ENCODE measurements at places on chromosomes 12 and 14.

DNA sequence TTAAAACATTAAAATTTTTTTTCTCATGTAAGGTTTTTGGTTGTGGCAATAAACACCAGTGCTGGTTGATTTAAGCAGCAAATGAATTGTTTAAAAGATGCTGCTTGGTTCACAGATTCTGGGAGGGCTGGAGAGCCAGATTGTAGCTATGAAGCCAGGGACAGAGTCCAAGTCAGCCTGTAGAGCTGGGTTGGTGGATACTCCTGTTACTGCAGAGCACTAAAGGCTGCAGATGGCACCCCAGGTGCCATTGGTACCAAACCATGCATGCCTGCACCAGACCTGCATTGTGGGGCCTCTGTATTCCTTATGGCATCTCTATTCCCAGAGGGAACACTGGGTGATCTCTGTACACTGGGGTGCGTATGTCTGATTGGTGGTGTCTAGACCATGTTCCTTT lies 113.3 kb downstream of the SNAPC1 start:
- DNase-seq, result no peak

DNA sequence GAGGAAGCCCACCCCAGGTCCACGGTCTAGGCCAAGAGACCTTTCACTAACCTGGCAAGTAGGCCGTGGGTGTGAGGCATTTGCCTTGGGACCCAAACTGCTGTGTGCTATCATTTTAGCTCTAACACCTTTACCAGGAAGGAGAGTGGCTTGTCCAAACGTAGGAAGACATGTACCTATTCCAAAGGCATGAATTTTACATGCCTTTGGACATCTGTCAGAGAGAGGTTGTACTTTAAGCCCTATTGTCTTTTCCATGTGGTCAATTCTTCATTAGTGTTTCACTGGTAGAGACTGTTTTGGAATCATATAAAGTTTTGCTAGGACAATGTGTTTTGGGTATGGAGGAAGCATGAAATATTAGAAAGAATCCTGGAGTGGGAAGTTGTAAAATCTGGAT lies 148.8 kb downstream of the SLC41A2 start:
- DNase-seq, result no peak

- DNase-seq, result no peak
Measured at GRCh38 chr12:14982991-14983390, 10.1 kb downstream of the PDE6H start.

DNA sequence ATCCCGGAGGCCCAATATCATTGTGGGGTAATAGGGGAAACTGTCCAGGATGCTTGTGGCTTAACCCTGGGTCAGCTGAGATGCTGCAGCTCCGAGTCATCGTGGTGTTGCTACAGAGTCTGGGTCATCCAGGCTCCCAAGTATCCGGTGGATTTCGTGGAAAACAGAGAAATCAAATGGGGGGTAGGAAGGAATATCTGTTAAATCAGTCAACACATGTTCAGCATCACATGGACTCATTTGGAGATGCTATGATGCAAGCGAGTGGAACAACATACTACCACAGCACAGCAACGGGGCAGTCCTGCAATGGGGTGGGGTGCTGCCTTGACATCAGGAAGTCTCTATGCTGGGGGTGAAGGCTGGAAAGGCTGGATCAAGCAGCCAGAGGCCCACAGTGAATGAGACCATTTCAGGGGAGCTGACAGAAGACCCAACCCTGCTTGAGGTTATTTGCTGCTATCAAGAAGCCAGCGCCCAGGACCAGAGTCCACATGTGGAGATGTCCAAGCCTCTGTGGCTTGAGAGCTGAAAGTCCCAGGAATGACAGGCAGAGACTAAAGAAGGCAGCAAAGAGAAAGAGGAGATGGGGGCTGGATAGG lies 22.9 kb downstream of the VDR start:
- DNase-seq, result peak; percentile 97

DNA sequence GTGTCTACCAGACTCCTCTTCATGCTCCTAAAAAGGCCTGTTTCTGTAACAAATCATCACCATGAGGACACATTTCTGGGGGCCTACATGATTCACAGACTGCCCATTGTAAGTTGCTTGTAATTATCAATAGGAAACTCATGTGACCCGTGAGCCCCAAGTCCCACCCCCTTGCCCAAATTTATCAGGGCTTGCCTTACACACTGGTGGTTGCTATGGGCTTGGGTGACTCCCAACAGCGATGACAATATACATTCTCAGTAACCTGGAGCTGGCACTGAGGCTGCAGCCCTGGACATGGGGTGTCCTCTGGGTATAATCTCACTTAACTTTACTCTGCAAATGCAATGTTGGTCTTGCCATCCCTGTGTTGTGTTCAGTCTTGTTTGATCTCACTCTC lies 149.2 kb downstream of the NRXN3 start:
- DNase-seq, result no peak

GRCh38 chr14:101355284-101355683 lies 206.0 kb upstream of the DIO3 start:
- no peak for DNase-seq

DNA sequence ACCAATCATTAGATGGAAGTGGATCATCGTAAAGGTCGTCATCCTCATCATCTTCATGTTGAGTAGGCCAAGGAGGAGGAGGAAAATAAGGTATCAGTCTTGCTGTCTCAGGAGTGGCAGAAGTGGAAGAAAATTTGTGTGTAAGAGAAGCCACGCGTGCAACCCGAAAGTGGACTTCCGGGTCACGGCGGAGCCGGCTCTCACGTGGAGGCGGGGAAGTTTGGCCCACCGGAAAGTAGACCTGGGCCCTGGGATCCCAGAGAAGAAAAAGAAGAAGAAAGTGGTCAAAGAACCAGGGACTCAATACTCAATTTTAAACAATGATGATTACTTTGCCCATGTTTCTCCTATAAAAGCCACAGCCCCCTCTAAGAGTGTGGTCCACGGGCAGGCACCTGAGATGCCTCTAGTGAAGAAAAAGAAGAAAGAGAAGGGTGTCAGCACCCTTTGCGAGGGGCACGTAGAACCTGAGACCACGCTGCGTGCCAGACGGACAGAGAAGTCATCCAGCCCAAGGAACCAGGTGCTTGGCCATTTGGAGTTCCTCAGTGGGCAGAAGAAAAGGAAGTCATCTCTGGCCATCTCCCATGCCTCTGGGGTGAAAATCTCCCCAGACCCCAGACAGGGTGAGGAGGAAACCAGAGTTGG lies 365.8 kb downstream of the BCAT1 start:
- DNase-seq, result no peak

DNA sequence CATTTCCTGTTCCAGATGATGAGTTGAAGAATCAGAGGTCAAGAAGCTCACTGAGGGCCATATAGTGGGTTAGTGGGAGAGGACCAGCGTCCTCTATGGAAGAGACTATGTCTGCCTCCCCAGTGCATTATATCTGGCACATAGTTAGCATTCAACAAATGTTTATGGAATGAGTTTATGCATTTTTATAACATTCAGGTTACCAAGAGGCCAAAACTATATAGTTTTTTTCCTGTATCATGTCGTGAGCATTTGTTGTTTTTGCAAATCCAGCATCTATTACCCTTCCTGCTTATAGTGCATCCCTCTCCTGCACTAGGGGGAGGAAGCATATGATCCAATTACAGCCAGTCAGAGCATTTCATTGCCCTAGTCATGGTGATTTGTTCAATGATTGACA lies 60.6 kb downstream of the SUDS3 start:
- peak; percentile 83 for DNase-seq

DNA sequence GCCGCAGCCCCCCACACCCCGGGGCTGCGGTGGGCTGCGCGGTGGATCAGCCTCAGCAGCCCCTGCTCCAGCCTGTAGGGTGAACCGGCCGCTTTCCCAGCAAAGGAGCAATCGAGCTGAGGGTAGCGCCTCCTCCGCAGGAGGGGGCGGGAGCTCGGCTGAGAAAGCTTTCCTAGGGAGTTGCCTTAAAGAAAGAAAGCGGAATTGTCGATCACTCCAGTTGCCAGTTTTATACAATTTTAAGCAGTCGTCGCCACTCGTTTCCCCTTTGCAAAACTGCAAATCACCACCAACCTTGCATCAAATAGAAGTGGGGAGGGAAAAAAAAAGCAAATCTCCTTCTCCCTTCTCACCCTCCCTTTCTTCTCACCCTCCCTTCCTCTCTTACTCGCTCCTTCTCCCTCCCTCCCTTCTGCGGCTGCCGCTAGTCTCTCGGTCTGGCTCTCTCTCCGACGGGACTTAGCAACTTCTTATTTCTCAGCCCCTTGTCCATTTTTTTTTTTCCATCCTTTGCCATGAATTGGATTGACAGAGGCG lies at the start of gene PDE3A:
Gene PDE3A (plus strand): TSS at position 424 of the 537 bp plus-strand sequence. CDS start 748 bp downstream, outside the sequence.
- DNase-seq, result peak; percentile 88

DNA sequence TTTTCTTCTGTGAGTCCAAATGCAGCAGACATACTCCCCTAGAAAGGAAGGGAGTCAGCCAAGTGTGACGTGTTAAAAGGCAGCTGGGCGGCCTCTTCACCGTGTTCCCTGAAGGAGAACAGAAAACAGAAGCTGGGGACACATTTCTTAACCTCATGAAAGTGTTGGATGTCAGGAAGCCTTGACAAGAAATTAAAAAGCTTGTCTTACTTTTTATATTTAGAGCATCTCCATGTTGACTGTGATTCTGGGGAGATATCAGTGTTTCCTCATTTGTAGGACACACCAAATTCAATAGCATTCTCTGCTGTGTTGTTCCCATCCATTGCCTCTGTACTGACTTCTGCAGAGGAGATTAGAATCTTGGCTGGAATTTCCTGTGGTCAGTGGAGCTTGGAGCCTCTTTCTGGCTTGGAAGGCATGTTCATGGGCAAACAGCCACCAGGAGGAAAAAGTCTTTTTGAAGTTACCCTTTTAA lies 93.7 kb downstream of the RMST start:
- peak; percentile 10 for DNase-seq

DNA sequence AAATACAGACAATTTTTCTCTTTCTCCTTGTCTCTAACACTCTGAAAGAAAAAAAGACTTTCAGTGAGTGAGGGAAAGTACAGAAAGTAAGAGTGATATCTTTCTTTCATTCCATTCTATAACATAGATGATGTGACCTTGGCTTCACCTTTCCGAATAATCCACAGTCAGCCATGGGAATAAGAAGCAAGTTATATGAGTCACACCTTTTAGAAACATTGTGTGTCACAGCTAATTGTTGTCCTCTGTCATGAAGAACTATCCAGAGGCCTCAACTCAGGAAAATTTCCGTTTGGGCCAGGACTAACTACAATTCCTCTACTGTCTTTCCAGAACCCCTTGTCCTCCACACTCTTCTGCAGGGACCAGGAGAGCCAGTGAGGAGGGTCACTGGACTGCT lies 209.7 kb upstream of the FAR2 start:
- DNase-seq, result peak; percentile 52

DNA sequence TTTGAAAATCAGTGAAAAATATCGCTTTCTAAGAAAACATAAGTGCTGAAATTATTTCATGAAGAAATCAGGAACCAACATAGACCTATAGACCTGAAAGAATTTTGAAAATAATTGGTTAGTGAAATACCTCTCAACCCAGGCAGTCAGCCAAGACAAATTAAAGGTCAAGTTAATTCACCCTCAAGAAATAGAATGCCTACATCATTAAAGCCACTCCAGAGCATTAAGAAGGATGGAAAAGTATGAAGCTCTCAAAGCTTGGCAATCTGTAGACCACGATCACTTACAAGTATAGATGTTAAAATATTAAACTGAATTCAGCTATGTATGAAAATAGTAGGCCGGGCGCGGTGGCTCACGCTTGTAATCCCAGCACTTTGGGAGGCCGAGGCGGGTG lies 48.3 kb downstream of the SFSWAP start:
- DNase-seq, result no peak

GRCh38 chr12:25415004-25415403 lies 138.1 kb downstream of the LMNTD1 start:
- no peak for DNase-seq

DNA sequence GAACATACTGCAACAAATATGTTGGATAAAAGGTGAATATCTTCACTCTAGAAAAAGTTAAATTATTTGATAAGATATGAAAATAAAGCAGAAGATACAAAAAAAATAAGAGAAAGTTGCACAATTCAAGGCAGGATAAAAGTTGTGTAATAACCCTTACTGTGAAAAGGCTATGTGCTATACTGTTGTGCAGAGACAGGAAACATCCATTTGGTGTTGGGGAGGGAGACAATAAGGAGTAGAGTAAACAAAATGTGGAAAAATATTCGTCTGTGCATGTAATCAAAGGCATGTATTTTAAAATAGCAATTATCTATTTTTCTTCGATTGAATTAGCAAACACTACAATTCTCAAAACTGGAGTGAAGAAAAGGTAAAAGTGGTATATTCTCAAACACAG lies 34.8 kb downstream of the PTHLH start:
- no peak for DNase-seq

- DNase-seq, result no peak
Measured at GRCh38 chr14:105034315-105035039, 13.6 kb upstream of the CDCA4 start.

DNA sequence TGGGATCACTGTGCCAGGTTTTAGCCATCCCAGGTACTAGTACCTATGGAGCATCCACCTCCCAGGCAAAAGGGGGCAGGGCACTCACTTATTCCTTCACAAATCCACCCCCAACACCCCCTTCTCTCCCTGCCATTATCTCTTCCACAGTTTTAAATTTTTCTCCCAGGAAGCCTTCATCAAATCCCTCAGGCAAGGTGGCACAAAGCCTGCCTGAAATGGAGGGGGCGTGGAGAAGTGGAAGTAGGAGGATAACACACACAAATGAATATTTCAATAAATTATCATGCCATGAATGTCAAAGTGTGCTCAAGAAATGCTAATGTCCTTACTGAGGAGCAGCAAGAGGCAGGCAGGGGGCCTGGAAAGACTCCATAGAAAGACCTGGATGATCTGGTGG lies 4.7 kb upstream of the CHST11 start:
- DNase-seq, result no peak

GRCh38 chr12:130975116-130975515 lies 21.4 kb downstream of the ADGRD1 start:
- DNase-seq, result no peak

DNA sequence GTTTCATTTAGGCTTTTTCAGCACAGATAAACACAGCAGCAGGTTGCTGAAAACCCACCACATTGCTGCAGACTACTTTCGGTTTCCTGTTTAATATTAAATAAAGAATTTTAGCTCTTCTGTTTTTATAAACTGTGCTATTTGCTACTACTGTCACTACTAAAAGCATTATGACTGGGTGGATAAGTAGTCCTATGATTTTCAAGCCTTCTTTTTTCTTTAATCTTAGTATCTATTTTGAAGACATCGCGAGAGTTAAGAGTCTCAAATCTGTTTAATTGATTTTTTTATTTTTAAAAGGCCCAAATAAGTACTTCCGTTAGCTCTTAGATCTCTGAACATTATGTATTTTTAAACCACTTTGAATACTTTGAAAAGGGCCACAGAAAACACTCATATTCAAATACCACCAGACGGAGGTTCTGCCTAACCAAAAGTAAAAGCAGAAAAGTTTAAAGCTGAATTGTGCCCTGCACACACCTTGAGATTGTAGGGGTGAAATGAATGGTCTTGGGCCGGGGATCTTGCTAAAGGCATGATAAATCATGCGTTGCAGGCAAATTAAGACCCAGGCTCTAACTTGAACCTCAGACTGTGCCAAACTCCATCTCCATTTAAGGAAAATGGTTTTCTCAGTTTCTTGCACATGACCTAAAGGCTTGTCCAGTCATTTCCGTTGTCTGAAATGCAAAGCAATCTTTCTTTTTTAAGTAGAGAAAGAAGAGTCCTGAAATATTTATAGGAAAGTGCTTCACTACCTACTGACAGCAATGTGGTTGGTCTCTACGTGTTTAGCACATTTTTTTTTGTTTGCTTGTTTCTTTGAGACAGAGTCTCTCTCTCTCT lies 13.6 kb upstream of the FOXN3 start:
- DNase-seq, result no peak

Measured in fibroblast of skin of scalp (primary cell).